ENCODE measurements at places on chromosomes 2 and 18.

DNA sequence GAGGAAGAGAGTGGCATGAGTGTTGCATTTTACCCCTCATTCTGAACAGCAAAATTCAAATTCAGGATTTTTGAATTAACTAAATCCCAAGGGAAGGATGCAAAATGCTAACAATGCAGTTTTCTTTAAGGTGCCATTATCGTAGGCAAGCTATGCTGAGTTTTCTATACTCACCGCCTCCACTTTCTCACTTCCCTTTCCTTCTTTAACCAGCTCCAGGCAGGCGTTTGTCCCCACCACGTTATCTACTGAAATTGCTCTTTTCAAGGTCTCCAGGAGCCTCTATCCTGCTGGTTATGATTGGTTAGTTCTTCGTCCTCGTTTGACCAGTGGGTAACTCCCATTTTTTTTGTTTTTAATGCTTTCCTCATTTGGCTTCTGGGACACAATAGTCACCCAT, 1.8 kb upstream of the CPO start:
- no peak for DNase-seq

DNA sequence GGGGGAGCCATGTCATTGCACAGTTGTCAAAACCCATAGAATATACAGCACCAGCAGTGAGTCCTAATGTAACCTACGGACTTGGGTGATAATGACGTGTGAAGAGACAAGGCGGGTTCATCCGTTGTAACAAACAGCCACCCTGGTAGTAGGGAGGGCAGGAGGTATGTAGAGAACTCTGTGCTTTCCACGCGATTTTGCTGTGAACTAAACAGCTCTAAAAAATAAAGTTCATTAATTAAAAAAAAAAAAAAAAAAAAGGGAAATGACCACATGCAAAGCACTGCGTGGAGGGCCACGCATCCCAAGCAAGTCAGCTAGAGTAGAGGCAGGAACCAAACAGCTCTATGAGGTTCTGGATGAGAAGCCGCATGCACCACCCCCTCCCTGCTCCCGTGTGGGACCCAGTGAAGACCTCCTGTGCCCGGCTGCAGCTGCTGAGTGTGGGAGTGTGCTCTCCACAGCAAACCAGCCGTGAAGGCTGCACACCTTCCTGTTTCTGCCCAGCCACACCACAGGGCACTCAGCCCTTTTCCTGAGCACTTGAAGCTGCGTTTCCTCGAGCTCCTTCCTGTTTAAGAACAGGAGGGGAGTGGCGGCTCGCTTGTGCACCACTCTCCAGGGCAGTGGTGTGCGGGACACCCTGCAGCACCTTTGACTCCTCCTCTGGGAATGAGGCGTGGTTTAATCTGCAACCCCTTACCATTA, 65.6 kb downstream of the ODC1 start:
- no peak for DNase-seq

- DNase-seq: no peak
Observed at GRCh38 chr2:13652531-13653313, 936.0 kb downstream of the TRIB2 start.

- DNase-seq: no peak
Observed at GRCh38 chr18:50311650-50312049, 24.2 kb upstream of the CXXC1 start.

DNA sequence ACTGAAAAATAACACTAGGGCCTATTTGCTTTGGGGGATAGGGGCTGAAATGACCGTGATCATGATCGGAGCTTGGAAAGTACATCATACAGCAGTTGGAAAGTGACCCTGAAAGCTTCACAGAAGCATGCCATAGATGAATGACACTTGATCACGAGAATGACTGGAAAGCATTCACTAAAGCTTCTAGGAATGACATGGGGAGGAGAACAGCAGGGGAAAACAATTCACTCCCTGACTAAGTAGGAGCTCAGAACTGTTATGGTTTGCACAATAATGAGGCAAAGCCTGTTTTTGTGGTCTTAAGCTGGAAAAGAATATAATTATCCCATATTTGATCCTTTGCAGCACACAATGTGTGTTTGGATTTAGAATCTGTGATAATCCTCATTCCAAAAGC, 237.5 kb downstream of the NOL4 start:
- no peak for DNase-seq

DNA sequence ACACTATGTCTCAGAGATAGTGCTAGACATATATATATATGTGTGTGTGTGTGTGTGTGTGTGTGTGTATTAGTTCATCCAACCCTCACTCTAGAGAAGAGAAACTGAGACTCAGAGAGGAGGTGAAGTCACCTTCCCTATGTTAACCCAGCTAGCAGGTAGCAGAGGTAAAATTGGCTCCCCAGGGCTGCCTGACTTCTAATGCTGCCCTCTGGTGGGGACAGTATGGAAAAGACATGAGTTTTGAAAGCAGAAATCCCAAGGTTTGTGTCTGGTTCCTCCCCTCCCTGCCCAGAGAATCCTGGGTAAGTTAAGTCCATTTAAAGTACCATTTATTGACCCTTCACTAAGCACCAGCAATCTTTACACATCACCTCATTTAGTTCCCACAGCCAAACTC, 137.7 kb downstream of the THNSL2 start:
- DNase-seq: no peak

DNA sequence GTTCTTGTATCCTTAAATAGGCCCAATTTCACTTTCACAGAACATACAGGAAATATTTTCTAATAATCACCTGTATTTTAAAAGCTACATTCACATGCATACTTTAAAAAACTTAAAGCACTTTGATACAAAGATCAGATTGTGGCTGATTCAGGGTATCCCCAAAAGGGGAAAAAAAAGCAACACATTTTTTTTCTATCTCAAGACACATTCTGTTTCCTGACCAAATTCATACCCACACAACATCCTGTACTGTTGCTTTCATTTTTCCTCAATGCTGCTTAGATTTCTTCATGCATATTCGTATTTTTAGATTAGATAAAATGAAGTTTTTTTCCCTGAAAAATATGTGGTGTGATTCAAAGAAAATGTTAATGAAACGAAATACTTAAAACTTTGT, 122.5 kb downstream of the TMEFF2 start:
- no peak for DNase-seq

GRCh38 chr2:126637386-126637785, 18.6 kb upstream of the GYPC start:
- no peak for DNase-seq

All from stimulated activated CD8-positive, alpha-beta memory T cell treated with anti-CD3 and anti-CD28 coated beads, Interleukin-7, amount 100 ng/mL, for 1 hour (primary cell).